ENCODE measurements at places on chromosomes 16 and 17.
A peak's percentile ranks its signal among the peaks of the same experiment; 100 is the strongest.

GRCh38 chr17:4908301-4908700 is 5.4 kb upstream of the CHRNE start:
- no peak for DNase-seq

- no peak for DNase-seq
Observed at GRCh38 chr16:31110106-31111034, 2.2 kb downstream of the BCKDK start.

DNA sequence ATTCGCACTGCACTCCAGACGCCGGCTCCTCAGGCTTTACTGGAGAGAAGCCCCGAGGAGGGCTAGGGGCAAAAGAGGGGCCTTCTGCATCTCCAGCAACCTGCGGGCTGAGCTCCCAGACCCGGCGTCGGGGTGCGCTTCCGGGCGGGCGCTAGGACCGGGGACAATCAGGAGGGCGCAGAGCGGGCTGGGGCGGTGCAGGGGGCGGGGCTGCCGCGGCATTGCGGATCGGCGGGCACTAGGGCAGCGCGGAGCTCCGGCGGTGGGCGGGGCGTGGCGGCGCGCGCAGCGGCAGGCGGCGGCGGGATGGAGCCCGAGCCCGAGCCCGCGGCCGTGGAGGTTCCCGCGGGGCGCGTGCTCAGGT is at the start of gene TSEN54:
TSEN54 (plus strand) TSS at position 274 of the 364 bp plus-strand sequence; CDS start at position 307, 33 bp downstream.
- DNase-seq, result peak; percentile 49

DNA sequence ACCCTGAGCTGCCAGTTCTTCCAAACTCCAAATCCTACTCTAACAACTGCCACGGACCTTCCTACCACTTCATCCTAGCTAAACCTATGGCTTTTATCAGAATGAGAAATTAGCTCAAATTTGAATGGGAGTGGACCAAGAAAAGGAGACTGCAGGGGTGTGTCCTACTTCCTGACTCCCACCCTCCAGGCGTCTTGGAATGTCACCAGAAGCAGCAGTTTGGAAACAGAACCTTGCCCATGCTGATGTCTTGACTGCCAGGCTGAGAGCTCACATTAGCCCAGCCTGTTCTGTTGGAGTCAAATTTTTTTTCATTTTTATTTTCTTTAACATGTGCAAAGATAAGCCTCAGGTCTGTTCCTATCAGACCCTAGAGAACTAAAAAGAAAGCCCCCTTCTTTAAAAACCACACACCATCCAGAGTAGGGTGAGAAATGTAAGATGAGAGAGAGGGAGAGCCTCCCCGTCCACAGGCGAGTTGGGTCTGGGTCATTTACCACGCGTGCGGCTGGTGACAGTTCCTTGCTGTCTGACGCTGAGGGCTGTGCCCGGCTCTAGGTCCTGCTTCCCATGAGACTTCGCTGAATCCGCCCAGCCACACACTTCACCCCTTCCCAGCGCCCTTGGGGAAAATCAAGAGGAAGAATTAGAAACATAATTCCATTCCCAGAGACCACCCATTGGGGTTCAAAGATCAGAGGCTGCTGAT is 54.3 kb downstream of the WNT3 start:
- no peak for DNase-seq
